Activated naive CD4-positive, alpha-beta T cell (primary cell): ENCODE measurements at places on chromosomes 7 and 10.

GRCh38 chr7:100489824-100490223 is 6.1 kb downstream of the NYAP1 start:
- no peak for DNase-seq

DNA sequence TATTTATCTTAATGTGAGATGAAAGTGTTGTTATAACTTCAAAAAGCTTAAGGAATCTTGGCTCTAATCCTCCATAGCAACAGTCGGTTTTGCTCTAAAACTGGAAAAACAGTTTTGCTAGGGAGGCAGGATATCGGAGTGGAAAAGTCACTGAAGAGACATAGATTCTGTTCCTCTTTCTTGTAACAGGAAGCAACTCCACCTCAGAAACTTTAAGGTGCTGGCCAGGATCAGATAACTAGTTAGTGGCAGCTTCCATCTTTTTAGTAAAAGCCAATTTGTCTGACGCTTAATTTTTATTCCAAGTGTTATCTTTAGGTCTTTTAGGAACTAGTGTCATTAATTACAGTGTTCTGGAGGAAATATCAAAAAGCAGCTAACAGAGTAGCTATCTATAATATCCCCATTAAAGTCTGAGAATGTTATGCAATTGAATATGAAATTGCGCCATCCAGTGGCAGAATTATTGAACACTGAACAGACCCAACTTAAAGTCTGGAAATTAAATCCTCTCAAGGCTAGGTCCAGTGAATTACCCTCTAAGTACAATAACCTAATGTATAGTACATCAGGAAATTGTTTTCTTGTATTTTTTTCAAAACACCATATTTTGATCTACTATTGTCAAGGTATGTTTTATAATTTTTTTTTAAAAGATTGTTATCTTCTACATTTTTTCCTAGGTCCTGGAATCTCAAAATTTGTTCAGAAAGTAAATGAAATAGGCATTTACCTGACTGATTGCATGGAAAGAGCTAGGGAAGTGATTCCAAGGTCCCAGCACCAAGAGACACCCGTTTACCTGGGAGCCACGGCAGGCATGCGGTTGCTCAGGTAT is 65.9 kb upstream of the CC2D2B start:
- DNase-seq: no peak

DNA sequence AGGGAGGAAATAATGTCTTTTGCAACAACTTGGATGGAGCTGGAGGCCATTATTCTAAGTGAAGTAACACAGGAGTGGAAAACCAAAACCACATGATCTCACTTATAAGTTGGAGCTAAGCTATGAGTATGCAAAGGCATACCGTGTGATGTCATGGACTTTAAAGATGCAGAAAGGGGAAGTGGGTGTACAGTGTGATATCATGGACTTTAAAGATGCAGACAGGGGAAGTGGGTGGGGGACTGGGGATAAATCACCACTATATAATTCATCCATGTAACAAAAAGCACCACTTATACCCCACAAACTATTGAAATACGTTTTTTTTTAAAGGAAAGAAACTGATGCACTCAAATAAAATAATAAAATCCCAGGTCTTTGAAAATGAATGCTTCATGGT is 29.5 kb downstream of the LYZL2 start:
- DNase-seq: no peak

DNA sequence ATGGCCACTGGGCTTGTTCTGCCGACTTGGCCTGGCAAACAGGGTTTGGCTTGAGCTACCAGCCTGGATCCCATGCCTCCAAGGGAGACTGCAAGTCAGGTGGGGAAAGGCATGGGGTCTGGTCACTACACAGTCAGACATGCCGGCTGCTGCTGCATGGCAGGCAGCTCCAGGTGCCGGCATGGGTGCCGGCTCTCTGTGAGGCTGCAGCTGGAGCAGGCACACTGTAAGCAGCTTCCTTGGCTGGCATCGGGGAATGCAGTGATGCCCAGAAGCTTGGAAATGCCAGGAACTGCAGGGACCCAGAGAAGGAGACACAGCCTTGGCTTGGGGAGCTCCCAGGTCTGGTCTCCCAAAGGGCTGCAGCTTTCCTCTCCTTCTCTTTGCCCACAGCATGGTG is 305.5 kb upstream of the NRG3 start:
- no peak for DNase-seq
